WTC11 (cell line): ENCODE measurements at places on chromosomes 2 and 18. TPM values are rescaled to one million over a fixed set of nuclear protein-coding genes. Genes with fewer than 3 reads are reported as not detected.

- DNase-seq: no peak
Observed at GRCh38 chr2:23506531-23507266, 121.7 kb downstream of the KLHL29 start.

- no peak for DNase-seq
Observed at GRCh38 chr18:79872527-79873444, 75.0 kb downstream of the KCNG2 start.

- no peak for DNase-seq
Observed at GRCh38 chr2:177275743-177276055, 11.2 kb upstream of the NFE2L2 start.

DNA sequence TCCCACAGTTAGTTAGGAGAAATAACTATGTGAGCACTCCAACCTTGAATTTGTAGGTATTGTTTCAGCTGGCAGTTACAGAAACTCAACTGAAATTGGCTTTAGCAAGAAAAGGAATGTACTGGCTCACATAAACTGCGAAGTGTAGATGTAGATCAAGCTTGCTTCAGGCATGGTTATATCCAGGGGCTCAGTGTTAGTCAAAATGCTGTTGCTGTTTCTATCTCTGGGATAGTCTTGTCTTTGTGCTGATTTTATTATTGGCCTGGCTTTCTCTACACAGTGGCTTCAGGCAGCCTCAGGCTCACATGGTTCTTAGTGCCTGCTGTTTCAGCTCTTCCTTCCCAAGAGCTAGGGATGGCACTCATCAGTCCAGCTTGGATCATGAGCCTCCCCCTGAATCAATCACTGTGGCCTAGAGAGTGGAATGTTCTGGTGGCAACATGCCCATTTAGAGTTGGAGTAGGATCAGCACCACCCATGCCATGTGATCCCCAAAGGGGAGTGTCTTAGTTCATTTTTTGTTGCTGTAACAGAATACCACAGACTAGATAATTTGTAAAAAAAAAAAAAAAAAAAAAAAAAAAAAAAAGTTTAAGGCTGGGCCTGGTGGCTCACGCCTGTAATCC lies 69.1 kb upstream of the FOXI3 start:
- no peak for DNase-seq

DNA sequence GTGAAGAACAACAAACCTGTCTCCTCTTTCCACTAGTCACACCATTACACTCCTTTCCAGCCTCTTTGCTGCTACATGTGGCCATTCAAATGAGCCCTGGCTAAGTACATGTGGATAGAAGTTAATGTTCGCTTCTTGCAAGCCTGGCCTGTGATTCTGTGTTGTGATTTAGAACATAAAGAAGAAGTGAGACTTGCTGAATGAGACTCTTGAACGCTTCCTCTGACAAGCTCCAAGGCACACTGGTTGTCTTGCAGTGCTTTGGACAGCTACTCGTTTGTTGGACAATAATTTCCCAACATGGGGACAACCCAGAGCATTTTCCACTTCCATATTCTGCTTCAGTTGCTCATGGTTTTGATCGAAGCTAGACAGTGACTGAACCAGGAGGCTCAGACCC lies 57.3 kb downstream of the CCDC74A start:
- no peak for DNase-seq

- DNase-seq: no peak
Observed at GRCh38 chr2:124254621-124255020, 229.5 kb downstream of the CNTNAP5 start.

DNA sequence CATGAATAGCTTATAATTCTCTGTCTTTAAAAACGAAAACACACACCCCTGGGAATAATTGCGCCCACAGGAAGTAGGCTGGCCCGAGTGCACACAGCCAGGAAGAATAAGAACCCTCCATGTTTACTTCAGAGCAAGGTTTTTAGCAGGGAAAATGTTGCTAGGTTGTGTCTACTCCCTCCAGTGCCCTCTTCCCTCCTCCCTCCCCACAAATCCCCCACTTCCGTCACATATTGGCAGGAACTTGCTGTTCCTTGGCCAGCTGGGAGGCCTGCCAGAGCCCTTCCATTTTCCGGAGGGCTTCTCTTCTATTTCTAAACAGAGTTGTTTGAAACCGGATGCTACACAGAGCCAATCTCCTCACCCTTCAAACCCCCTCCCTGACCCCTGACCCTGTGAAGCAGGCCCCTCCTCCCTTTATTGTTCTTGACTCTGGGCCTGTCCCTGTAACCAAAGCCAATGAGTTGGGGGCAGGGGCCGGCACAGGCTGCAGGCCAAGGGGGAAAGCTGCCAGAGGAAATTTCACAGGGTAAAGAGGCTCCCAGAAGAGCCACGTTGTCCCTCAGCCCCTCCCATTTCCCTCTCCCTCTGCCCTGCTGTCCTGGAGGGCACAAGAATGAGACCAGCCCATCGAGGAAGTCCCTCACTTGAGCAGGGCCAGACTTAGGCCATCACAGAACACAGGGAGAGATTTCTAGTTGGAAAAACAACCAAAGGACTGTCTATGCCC lies 49.8 kb upstream of the LGALSL start:
- peak; percentile 77 for DNase-seq

- no peak for DNase-seq
Observed at GRCh38 chr18:1104181-1104881, 199.7 kb downstream of the ADCYAP1 start.

- DNase-seq: no peak
Observed at GRCh38 chr2:68594041-68594440, 49.3 kb upstream of the PROKR1 start.

GRCh38 chr2:200406379-200406778 lies 99.9 kb downstream of the SPATS2L start:
- DNase-seq: no peak

DNA sequence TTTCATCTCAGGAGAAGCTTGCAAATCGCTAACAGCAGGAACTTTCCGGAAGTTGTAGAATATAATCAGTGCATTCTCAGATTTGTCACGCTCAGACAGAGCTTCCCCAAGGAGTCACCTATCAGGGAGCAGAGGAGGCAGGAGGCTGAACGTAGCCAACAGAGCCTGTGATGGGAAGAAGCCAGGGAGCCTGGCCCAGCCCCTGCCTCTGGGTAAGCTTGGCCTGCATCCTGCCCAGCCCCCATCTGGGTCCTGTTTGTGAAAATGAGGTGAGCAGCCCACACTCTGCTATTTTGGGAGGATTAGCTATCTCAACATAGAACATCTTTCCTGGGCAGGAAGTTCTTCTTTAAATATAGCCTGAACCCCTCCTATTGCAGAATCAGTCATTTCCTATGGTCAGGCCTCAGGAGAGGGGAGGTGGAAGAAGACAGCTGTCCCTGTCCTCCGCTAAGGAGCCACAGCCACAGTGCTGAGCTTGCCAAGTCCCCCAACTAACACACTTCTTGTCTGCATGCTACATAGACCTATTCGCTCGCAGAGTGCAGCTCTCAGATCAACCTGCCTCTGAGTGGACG lies 19.2 kb upstream of the PKDCC start:
- DNase-seq: no peak

- no peak for DNase-seq
Observed at GRCh38 chr2:241309684-241310117, 5.8 kb downstream of the HDLBP start.

DNA sequence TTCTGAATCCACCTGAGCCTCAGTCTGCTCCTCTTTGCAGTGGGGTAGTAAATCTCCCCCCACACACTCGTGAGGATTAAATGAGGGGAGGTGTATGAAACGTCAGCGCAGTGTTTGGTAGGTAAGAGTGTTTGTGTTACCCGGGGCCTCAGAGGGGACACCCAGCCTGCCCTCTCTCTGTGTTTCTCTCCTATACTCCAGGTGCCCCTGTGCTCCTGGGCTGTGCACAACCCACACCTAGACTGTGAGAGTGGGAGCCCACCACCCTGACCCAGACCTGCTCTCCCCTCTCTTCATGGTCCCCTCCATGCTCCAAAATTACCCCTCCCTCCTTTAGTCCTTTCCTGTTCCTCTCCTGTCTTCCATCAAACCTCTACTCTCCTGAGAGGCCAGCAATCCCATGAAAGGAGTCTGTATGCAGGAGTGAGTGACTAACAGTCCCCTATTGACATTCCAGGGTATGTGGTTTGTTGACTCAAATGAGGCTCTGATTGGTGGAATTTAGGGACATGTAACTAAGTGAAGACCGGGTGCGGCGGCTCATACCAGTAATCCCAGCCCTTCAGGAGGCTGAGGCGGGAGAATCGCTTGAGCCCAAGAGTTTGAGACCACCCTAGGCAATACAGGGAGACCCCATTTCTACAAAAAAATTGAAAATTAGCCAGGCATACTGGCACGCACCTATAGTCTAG lies 10.4 kb downstream of the CIB4 start:
- DNase-seq: no peak

- no peak for DNase-seq
Observed at GRCh38 chr2:171271386-171271785, 110.7 kb upstream of the TLK1 start.

DNA sequence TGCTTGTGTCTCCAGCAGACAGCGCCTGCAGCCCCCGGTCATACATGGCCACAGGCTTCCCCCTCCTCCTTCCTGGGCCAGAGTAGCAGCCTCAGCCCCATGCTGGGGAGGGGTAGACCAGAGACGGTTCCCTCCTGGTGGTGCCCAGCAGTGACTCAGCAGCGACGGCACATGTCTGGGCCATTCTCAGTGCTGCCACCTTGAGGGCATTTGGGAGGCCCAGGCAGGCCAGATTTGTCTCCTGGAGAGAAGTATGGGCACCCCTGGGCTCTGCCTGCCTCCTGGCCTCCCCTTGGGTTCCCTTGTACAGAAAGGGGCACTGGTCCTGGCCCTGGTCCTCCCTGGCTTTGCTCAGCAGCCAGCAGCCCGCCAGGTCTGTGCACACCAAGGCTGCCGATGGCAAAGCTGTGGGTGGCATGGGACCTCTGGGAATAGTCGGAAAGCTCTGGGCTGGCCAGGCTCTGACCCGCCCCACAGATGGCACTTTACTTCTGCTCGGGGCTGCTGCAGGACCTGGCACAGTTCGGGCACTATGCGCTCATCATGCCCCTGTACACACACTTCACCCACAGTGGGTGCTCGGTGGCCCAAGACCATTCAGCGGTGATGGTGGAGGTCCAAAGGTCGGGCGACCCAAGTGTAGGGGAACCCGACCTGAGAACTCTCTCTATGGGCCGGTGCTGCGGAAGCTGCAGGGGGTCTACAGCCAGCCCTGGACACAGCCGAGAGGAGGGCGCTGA lies 11.4 kb upstream of the ALPI start:
- peak; percentile 71 for DNase-seq

DNA sequence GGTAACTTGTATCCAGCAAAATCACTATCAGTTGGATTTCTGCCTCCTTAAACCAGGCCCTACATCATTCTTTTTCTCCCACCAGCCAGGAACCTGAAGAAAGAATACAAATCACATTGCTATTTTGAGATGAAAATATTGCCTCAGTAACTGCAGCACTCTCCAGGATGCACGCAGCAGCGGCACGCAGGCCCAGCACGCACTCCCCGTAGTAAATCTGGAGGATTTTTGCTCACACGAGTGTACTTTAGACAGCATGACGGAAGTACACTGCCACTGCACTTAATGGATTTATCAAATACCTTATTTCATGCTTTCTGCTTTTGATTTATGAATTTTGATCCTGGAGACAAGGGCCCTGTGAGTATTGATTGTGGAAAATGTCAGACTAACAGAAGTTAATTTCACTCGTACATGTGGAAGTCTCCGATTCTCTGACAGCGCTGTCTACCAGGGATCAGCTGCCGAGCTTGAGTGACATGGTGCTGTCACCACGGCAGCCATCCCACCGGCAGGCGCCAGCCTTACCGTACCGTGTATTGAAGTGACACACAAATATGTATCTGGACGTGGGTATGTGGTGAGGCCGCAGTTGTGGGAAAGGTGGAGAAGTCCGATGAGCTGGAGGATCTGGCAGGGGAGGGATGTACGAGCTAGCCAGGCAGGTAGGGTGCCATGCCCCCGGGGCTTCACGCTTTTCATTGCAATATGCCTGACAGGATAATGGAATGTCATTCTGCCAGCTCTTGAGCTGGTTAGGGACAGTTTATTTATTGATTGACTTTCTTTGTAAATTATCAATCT lies 863.7 kb downstream of the GALR1 start:
- DNase-seq: no peak

DNA sequence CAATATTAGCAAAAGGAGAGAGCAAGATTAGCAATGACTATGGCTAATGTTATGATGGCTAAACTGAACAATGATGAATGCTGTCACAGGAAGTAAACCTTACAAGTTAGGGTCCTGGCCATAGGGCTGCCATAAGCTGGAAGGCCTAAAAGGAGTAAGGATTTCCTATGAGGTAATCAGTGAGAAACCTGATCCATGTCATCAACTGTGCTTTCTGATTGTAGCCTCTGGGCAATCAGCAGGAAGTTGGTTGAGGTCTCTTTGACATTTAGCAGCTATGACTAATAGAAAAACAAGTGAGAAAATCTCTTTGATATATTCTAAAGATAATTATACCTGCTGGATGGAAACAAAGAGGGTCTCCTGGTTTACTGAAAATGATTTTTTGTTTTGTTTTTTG lies 193.0 kb downstream of the RAB3GAP1 start:
- DNase-seq: no peak

GRCh38 chr2:191946471-191947182 lies 99.7 kb upstream of the CAVIN2 start:
- no peak for DNase-seq

GRCh38 chr18:5334456-5335075 lies 39.0 kb upstream of the ZBTB14 start:
- no peak for DNase-seq

DNA sequence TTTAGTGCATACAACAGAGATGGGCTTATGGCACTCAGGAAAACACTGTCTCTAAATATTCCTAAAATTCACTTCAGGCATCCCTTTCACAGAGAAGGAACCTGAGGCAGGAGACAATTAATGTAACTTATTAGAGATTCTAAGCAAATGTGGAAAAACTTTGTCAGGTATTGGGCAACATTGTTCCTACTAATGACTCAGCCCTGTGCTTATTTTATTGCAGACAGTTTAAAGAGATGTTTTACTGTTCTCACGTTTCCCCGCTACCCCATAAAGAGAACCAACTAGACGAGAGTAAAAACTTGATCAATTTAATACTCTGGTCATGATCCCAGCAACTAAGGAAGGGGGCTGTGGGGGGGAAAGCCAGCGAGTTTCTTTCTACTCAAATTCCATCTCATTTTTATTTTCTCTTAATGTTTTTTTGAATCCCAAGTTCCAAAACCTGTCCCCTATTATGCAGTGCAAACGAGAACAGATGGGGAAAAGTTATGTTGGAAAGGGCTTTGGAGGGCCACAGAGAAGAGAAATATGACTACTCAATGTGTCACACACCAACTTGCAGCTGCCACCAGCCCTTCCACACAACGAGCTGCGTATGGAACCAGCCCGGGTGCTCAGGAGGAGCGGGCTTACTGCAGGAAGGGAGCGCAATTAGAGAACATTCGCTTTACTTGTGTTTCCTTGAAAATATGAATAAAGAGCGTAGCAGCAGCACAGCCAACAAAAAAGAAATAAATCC lies 18.7 kb upstream of the ACVR1 start:
- DNase-seq: no peak

The SLC20A1 gene
- 59.9 to 64.4 TPM (median 60.1 TPM) in 3 replicates for total RNA-seq

The PELI1 gene
- 43.0 to 53.5 TPM (median 47.3 TPM) in 3 replicates for total RNA-seq

The POTEC gene
- not detected in 3 replicates for total RNA-seq

The REG1B gene
- 2.1 to 3.8 TPM (median 2.3 TPM) in 3 replicates for total RNA-seq

The MYO7B gene
- 0.02 TPM in 1 of 3 replicates, not detected in the others for total RNA-seq

The LIMS1 gene
- total RNA-seq: 40.7 to 50.6 TPM (median 43.4 TPM) in 3 replicates

The CD8B gene
- total RNA-seq: 0.70 to 0.73 TPM (median 0.71 TPM) in 3 replicates

The ZNF236 gene
- total RNA-seq: 19.9 to 23.4 TPM (median 20.6 TPM) in 3 replicates

The RAX gene
- 0.57 to 0.94 TPM (median 0.89 TPM) in 3 replicates for total RNA-seq

The POTEJ gene
- 0.14 TPM in 1 of 3 replicates, not detected in the others for total RNA-seq

The CHST9 gene
- total RNA-seq: 15.9 to 19.2 TPM (median 16.8 TPM) in 3 replicates

The RASGRP3 gene
- total RNA-seq: 0.11 to 0.23 TPM (median 0.14 TPM) in 3 replicates

The TCF4 gene
- total RNA-seq: 100 to 104 TPM (median 104 TPM) in 3 replicates
